ENCODE measurements at places on chromosomes 4 and X. TPM values are rescaled to one million over a fixed set of nuclear protein-coding genes. Genes with fewer than 3 reads are reported as not detected.

The PARM1 gene
- total RNA-seq, result 0.04 TPM

The APELA gene
- not detected for total RNA-seq

The CFAP47 gene
- not detected for total RNA-seq

The ARHGAP10 gene
- 28.8 TPM for total RNA-seq

The PRAF2 gene
- 5.9 TPM for total RNA-seq

The P2RY8 gene
- total RNA-seq, result not detected

The KLHL4 gene
- total RNA-seq, result 34.6 TPM

The IRS4 gene
- total RNA-seq, result not detected

The FOXP3 gene
- not detected for total RNA-seq

The ARHGEF6 gene
- total RNA-seq, result 8.2 TPM

The HS3ST1 gene
- total RNA-seq, result 5.3 TPM

The TNIP2 gene
- total RNA-seq, result 90.3 TPM

The MAGEA6 gene
- total RNA-seq, result not detected

The GLA gene
- 36.7 TPM for total RNA-seq

The SLC35A2 gene
- 13.5 TPM for total RNA-seq

The P2RY4 gene
- not detected for total RNA-seq

The CCDC160 gene
- total RNA-seq, result not detected

The CFAP99 gene
- total RNA-seq, result not detected

The NKX1-1 gene
- not detected for total RNA-seq

The UCHL1 gene
- total RNA-seq, result 407 TPM

The FGFBP1 gene
- not detected for total RNA-seq

The SLITRK4 gene
- total RNA-seq, result 1.6 TPM

The SULT1E1 gene
- total RNA-seq, result 267 TPM

The PDCL2 gene
- not detected for total RNA-seq

The MUC7 gene
- total RNA-seq, result not detected

The FHIP1A gene
- 0.59 TPM for total RNA-seq

The DGKK gene
- total RNA-seq, result not detected

The PLK4 gene
- 33.5 TPM for total RNA-seq

The TLR2 gene
- total RNA-seq, result 1.3 TPM
